ENCODE measurements at places on chromosomes 12 and 14.
A peak's percentile ranks its signal among the peaks of the same experiment; 100 is the strongest.

- DNase-seq = no peak
Observed at GRCh38 chr12:105474672-105475071, 144.2 kb downstream of the C12orf75 start.

GRCh38 chr14:93078870-93079269, 36.9 kb downstream of the ITPK1 start:
- DNase-seq = no peak

- no peak for DNase-seq
Observed at GRCh38 chr14:90518069-90518940, 121.5 kb downstream of the CALM1 start.

DNA sequence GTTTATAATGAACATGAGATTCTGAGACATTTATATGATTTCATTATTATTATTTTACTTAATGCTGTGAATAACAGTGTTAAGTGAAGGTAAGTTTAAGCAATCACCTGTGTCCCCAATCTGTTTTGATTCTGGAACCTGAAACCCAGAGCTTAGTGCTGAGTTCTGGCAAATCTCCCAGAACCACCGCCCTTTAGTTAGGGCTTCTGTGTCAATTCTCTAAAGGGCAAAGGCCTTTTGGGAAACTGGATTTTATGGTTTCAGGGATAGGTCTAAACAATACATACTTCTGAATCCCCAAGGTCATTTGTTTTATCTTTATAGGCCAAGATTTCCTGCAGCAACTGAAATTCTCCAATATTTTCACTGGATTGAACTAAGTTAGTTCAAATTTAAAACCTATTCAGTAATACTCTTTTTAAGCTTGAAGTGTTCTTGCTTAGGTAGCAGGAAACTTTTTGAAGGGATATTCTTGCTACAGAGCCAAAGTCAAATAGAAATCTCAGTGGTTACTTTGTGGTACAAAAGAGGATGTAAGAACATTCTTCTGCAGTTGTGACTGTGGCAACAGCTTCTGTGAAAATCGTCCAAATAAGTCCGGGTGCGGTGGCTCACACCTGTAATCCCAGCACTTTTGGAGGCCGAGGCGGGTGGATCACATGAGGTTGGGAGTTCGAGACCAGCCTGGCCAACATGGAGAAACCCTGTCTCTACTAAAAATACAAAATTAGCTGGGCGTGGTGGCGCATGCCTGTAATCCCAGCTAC, 10.0 kb upstream of the PKP2 start:
- no peak for DNase-seq

- DNase-seq = no peak
Observed at GRCh38 chr12:15705606-15706005, 83.6 kb downstream of the EPS8 start.

GRCh38 chr12:53746592-53747092, 5.1 kb downstream of the CISTR start:
- DNase-seq = peak; percentile 73

- no peak for DNase-seq
Observed at GRCh38 chr14:105147671-105148603, 20.6 kb downstream of the JAG2 start.

DNA sequence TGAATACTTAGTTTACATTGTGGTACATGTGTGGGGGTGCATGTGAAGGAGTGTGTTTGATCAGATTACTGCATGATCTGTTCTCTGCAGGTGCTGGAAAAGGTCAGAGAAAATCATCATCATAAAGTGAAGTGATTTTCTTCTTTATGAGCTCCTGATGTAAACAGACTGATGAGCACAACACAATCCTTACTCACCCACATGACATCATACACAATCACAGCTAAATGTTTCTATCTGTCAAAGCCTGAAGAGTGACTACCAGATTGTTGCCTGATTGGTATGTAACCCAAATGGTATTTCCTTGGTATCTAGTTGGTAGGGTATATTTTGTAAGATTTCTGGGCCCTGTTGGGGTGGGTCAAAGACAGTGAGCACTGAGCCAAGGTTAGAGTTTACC, 270.8 kb downstream of the FOXG1 start:
- DNase-seq = no peak

- DNase-seq = no peak
Observed at GRCh38 chr12:27032679-27033078, 10.3 kb downstream of the MED21 start.

DNA sequence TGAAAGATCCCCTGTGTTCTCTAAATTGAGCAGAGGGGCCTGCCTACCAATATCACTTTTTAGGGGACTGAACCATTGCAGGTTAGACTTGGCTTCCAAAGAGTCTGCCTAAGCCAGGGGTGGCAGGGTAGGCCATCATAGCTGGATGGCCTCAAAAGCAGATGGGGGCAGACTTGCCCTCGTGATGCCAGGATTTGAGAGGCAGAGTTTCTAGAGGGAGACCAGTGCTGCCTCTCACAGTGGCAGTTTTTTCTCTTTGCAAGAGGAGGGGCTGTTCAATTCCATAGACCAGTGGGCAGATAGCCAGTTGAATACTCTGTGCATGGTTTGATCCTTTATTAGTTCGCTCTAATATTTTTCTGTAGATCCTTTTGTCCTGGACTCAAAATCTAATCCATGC, 23.8 kb upstream of the SMCO2 start:
- DNase-seq = no peak

GRCh38 chr12:31260840-31261239, 65.1 kb downstream of the SINHCAF start:
- no peak for DNase-seq
